Amniotic stem cell (primary cell): ENCODE measurements at places on chromosomes 5 and 9.

DNA sequence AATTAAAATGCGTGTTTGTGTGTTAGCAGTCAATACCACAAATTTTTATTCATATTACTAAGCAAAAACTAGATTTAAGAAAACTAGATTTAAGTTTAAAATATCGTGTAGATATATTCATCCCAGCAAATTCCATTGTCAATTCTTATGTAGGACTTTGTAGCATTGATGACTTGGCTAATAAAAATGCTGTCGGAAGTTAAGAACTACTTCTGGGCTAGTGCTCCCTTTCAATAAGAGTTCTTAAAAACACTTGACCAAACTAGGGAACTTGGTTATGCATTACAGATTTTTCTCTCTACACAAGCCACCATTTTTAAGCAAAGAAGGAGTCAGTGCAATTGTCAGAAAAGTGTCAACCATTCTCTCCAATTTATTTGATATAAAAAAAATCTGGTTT is 68.7 kb upstream of the RAD23B start:
- DNase-seq: no peak

DNA sequence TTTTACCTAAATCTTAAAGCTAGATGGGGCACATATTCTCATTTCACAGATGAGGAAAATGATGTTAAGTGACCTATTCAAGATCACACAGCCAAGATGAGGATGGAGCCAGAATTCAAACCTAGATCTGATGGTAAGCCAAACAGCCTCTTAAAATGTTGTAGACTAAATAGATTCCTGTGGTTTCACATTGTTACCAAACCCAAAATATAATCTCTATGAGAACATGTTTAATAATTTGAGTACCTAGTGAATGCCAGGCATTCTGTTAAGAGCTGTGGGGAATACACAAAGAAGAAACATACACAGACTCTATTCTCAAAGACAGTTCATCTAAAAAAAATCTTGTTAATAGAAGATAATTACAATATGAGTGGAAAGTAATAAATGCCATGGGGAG is 25.2 kb downstream of the HOMER1 start:
- no peak for DNase-seq

DNA sequence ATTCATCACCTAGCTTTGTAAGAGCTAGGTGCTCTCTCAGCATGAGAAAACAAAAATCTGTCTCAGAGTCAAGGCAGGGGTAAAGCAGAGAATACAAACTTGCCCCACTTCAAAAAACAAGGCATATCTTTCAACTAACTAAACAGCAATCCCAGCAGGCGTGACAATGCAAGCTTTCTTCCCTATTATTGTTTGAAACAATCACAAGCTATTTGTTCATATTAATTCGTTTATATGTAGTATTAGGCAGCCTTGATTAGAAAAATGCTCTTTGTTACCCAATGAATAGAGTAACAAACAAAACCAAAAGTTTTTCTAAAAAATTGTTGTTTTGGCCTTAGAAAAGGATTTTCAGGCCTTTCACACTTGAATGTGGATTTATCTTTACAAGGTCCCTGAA is 71.1 kb downstream of the LPAR1 start:
- DNase-seq: no peak

- DNase-seq: no peak
Observed at GRCh38 chr5:125578551-125578950, 832.1 kb upstream of the ZNF608 start.

DNA sequence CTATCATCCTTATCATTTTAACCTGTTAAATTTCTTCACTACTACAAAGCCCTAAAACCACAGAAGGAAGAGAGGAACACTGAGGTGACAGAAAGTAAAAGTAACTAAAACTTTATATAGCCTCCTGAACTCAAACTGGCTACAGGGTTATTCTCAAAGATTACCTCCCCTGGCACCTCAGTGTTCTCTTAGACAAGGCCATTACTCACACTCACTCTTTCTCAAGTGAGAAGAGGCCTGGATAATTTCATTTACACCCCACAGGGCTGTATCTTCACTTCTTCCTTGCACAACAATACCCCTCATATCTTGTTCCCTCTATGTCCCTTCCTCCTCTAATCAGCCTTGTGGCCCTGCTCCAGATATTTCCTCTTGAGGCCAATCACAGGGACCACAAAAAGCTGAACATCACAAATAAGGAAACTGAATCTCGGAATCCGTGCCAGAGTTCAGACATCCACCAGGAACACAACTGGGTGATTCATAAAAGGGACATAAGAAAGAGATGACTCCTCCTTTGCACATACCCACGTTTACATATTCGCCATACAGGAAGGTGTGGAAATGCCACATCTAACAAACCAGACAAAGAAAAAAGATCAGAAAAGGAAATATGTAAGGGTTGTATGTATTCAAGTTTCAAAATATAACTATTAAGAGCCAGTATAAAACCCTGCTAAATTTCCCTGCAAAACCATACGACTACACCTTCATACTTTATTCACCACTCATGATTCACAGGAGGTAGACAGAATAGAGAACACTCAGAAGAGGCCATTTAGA is 1.7 kb upstream of the KLHL3 start:
- DNase-seq: no peak

DNA sequence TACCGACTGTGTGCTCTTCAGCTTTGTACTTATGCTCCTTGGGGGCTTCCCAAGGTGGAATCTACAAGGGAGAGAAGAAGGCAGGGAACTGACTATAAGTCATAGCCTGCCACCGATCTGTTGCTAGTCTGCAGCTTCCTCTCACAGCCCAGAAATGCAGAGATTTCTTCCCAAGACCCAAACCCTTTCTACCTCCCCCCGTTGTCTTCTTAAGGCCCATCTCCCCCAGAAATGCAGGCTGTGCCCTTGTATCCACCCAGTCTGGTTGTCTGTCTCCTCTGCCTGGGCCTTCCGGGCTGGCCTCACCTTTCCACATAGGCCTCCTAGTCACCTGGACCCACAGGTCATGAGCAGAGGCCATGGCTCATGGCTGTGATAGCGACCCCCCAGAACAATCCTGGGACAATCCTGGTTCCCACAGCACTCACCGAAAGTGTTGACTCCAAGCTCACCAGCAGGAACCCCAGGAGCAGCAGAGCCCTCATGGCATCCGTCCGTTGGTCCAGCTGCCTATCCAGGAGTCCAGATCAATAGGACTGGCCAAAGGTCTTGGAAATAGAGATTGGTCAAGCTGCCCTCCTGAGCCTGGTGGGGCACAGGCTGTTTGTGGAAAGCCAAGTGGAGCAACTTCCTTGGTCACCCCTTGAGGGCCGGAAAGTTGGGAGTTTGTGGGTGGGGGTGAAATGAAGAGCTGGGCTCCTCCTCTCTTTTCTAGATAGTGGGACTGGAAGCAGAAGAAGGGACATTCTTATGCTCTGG is at the start of gene F12:
F12 (minus strand) TSS at position 522 of the 759 bp plus-strand sequence; CDS start at position 485, 37 bp downstream.
- DNase-seq: no peak

DNA sequence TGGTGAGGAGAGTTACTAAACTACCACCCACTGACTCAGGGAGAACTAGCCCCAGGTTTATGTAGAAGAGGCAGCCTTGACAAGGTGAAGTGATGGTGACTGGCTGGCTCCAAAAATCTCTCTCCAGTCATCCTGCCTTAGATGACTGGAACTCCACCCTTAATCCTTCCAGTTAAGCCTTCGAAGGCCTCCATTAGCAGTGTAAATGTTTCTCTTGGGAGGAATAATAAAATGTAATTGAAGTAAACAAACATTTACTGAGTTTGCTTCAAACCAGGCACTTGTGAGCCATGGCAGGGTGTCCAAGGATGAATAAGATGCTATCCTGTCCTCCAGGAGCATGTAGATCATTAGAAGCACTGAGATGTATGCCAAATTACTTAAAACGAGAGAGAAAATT is 35.5 kb downstream of the ASTN2 start:
- DNase-seq: no peak

GRCh38 chr5:167356374-167356773 is 935.1 kb upstream of the WWC1 start:
- DNase-seq: no peak

- DNase-seq: no peak
Observed at GRCh38 chr5:90359073-90359920, 50.3 kb downstream of the CETN3 start.

GRCh38 chr5:138725818-138726416 is 27.3 kb upstream of the CTNNA1 start:
- no peak for DNase-seq

- DNase-seq: no peak
Observed at GRCh38 chr5:13910201-13910600, 34.3 kb downstream of the DNAH5 start.

- no peak for DNase-seq
Observed at GRCh38 chr5:163190283-163190682, 247.1 kb upstream of the CCNG1 start.

DNA sequence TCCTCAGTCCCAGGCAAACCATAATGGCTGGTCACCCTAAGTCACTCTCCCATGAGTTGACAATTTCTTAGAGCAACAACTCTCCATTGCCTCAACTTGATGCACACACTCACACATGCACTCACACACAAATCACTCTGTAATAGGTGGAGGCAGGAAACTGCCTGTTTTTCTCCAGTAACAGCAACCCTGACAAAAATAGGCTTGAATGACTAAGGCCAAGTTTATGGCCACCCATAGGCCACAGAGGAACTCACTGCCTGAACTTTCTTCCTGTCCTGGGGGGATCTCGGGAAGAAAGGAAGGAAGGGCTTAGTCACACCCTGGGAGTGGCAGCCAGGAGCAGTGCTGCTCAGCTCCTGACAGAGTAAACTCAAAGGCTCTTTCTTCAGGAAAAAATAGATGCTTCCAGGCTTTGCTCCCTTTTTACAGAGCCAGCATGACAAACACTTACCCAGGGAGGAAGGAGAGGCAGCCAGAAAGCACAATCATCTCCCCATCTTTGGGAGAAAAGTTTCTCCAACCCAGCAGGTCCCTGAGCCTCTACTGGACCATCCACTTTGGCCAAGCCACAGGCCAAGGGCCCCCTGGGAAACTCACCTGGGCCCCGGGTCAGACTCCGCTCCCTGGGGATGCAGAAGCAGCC is 368 bp downstream of the SH3TC2 start:
- peak; percentile 67 for DNase-seq

DNA sequence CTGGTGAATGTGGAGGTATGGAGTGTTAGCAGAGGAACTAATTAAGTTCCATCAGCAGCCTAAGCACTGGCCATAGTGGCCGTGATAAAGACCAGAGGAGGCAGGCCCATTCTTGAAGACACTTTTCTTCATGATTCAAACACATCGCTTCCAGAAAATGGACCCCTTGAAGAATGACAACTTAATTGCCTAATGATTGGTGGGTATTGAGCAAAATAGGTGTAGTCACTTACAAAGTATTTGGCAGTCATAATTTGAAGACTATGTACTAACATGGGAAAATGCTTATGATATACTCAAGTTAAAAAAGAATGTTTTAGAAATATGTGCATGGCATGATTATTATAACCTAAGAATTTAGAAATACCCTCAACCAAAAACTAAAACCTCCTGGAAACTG is 44.8 kb downstream of the MEGF10 start:
- DNase-seq: no peak

GRCh38 chr5:173800340-173800739 is 87.8 kb upstream of the CPEB4 start:
- DNase-seq: no peak

GRCh38 chr5:102759700-102760099 is 4.6 kb downstream of the PAM start:
- DNase-seq: no peak

DNA sequence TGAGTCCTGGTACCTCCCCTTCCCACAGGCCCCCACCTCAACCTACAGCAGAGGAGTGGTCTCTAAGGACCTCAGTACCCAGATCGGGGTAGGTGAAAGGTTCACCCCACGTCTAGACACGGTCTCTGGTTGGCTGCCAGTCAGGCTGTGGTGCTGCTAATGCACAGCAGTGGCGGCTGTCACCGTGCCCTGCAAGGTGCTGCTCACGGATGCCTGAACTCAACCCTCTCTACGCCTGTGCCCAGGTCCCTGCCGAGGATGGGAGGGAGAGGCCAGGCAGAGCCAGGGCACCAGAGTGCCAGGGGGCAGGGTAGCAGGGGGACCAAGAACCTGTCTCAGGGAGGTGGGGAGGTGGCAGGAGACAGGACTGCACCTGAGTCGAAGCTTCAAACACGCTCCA is 14.3 kb downstream of the IER5L start:
- no peak for DNase-seq

- DNase-seq: no peak
Observed at GRCh38 chr9:69120380-69121154, 53.5 kb upstream of the TJP2 start.

- no peak for DNase-seq
Observed at GRCh38 chr9:101787891-101788290, 49.4 kb upstream of the GRIN3A start.

- DNase-seq: no peak
Observed at GRCh38 chr9:77251050-77251449, 73.7 kb downstream of the VPS13A start.

DNA sequence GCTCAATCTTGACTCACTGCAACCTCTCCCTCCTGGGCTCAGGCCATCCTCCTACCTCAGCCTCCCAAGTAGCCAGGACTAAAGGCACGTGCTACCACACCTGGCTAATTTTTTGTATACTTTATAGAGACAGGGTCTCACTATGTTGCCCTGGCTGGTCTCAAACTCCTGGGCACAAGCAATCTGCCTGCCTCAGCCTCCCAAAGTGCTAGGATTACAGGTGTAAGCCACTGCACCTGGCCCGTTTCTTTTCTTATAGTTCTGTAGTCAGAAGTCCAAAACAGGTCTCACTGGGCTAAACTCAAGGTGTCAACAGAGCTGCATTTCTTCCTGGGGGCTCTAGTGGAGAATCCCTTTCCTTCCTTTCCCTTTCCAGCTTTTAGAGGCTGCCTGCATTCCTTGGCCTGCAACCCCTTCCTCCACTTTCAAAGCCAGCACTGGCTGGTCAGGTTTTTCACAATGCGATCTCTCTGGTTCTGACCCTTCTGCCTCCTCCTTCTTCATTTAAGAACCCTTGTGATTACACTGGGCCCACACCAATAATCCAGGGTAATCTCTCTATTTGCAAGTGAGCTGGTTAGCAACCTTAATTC is 16.3 kb downstream of the IRF1 start:
- no peak for DNase-seq

GRCh38 chr5:167426501-167426900 is 864.9 kb upstream of the WWC1 start:
- DNase-seq: no peak

GRCh38 chr9:72906810-72907209 is 46.0 kb downstream of the ALDH1A1 start:
- DNase-seq: no peak

GRCh38 chr9:134065612-134066419 is 2.0 kb downstream of the BRD3 start:
- no peak for DNase-seq

DNA sequence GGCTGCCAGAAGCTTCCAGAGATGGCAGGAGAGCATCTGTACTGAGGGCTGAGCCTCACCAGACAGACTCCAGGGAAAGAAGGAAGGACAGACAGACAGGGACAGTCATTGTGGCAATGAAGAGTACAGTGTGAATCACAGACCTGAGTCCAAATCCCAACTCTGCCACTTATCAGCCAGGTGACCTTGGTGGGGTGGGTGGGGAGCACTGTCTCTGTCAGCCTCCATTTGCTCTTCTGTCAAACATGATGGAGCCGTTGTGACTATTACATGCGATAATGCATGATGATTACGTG is 85.9 kb upstream of the FSTL4 start:
- DNase-seq: no peak
